ENCODE measurements at places on chromosomes 7 and 10. TPM values are rescaled to one million over a fixed set of nuclear protein-coding genes. Genes with fewer than 3 reads are reported as not detected.

The CHN2 gene
- total RNA-seq: 3.1 TPM

DNA sequence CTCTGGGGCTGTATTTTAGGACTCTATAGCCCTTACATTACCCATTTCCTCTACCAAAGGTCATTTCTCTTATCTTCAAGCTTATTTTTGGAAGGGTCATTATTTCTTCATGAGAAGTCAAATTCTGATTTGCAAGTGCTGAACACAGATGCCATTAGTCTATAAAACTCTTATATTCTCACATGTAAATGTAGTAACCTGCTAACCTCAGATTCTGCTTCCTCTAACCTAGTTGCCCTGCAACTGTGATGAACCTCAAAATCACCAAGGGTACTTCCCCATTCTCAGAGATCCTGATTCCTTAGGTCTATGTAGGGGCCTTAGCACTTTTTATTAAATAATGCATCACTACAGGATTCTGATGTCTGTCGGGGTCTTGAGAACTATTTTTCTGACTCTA is 6.3 kb downstream of the FAS start:
- no peak for ATAC-seq

GRCh38 chr10:121096617-121097431 is 245.7 kb downstream of the WDR11 start:
- ATAC-seq: no peak

DNA sequence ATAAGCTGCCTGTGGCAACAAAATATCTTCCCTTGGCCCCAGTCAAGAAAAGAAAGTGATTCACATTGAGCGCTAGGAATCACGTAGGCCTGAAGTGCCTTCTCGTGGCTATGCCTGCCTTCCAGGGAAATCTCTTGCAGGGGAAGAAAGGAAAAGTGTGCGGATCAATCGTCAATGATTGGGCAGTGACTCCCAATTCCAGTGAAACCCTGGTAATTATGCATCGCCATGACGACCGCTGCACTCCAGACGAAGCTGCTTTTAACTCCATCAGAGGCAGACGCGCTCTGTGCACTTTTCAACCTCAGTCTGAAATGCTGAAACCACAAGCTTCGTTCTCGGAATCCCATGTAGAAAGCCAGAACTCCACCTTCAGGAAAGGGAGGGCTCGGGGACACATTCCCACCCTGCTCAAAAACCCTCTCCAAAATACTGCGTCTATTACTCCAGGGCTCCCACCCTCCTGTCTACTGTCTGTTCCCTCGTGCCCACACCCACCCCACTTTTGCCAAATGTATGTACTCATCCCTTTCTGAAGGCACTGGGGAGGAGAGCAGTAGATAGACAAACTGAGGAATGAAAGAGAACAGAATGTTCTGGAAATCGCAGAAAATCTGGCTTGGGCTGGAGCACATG is 24.2 kb upstream of the PRKAG2 start:
- peak; percentile 70 for ATAC-seq

The CREB5 gene
- total RNA-seq: 7.1 TPM

DNA sequence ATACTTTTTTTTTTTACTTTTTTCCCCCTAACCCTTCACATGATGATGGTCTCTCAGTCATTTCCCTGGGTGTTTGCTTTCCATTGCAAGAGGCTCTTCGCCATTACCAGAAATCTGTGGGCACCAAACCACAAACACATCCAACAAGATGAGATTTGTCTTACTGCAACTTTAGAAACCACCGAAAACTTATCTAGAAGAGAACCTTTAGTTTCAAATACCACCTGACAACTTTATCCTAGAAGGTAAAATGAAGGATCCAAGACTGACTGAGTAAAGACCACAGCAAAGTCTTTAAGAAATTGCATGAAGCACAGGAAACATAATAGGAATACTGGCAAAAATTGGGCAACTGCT is 363.3 kb upstream of the MBL2 start:
- ATAC-seq: no peak

DNA sequence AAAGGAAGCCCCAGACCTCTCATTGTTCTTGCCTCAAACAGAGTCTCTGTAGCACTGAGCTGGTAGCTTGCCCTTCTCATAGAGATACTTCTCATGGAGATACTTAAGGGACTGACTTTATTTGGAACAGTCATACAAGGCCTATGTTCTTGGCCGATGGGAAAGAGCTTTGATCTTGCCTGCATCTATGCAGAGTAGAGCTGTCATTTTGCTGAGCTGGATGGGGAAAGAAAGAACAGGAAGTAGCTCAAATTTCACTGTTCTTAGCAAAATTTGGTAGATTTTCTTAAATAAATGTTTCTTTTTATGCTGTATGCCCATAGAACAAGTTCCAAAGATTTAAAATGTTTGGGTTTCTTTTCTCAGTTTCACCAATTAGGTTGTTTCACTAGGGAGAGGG is 119.3 kb upstream of the SEC61G start:
- ATAC-seq: no peak

- no peak for ATAC-seq
These were observed 17.6 kb downstream of the UNC5B start for GRCh38 chr10:71229726-71230655.

DNA sequence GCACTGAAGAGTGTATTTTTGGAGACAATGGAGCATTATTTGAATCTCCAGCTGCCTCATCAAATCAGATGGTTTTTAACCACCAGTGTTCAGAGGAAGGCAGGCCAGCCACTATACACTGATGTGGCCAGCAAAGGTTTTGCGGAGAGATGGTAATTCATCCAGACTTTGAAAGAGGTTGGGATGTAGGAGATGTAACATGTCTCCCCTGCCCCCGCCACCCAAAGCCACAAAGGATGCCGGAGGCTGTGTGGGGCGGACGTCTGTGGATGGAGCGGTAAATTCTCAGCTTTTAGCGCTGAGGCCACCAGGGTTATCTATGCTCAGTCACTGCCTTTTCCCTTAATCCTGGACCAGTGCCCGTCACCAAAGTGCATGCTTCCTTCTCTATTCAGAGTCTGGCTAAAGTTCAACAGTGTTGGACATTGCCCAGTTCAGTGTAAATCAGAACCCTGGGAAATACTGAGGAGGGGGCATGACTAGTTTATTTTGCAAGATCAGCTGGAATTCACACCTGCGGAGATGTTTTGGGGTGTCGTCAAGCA is 3.7 kb upstream of the TRIP6 start:
- ATAC-seq: no peak

The FAM221A gene
- total RNA-seq: 21.3 TPM

GRCh38 chr10:52636874-52637273 is 135.7 kb downstream of the MBL2 start:
- no peak for ATAC-seq

The ARL3 gene
- 7.8 TPM for total RNA-seq

- no peak for ATAC-seq
These were observed 1.5 kb downstream of the PLEKHA8 start for GRCh38 chr7:30029696-30030095.

DNA sequence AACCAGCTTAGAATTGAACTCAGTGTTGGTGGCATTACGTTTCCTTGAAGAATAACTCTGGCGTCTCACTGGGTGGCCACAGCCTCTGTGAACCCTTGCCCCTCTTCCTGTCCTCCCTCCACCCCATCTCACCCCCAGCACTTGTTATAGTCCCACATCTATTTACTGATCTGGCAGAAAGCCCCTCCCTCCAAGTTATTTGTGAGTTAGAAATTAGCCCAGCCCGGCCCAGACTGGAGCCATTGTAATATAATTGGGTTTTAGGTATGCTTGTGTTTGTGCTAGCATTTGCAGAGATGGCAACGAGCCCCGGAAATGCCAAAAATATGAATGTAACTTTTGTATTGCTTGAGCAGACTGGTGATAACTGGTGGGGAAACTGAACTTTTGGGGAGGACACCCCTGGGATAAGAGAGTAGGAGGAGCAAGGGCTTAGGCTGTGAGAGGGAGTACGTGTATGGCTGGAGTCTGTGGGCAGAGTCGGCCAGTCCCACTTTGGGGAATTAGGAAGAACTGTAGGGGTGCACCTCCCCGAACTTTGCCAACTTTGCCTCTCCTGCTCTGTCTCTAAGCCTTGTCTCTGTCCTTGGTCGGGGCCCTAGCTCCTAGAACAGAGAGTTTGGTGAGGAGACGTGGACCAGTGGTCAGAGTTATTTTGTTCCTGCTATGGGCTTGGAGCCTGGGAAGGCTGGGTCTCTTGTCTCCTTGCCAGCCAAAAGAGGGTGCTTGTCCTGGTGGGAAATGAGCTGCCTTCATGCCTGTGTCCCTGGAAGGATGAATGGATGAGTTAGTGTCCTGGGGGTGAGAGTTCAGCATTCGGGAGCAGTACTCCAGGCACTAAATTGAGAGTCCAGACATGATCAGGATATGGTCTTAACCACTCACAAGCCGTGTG is 19.3 kb upstream of the TRIM8 start:
- no peak for ATAC-seq

GRCh38 chr10:10527861-10528562 is 489.7 kb upstream of the CELF2 start:
- ATAC-seq: no peak

GRCh38 chr7:44469461-44470134 is 20.9 kb downstream of the NUDCD3 start:
- peak; percentile 40 for ATAC-seq

The SLC29A3 gene
- 4.0 TPM for total RNA-seq

The CYP17A1 gene
- total RNA-seq: not detected

DNA sequence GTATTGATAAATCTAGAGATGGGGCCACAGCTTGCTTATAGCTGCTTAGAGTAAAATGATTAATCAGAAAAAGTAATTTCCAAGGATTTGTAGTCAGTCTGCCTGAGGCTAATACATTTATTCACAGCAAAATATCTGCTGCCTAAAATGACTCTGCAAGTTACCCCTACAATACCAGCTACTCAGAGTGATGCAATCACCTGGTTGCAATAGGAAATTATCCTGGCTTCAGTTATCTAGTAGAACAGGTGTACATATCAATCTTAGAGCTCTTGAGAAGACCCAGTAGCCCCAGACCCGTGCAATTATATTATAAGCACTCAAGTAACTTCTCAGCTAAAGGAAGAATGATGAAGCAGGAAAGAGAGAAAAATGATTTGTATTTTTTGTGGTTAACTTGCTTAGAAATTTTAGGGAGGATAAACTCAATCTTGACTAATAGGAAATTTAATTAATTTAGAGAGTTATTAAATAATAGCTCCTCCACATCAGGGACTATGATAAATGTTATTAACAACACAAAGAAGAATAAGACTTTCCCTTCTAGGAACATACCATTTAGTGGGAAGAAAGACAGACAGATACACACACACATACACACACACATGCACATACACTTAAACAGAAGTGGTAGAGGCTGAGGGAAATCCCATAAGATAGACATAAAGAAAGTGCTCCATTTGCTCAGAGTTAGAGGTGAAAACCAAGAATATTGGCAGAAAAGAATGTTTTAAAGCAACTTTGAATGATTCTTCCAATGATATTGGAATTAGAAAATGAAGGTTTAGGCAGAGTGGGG is 140.4 kb upstream of the PRSS1 start:
- ATAC-seq: no peak

- peak; percentile 100 for ATAC-seq
These were observed 345.1 kb downstream of the ARL4A start for GRCh38 chr7:13032576-13032975.

DNA sequence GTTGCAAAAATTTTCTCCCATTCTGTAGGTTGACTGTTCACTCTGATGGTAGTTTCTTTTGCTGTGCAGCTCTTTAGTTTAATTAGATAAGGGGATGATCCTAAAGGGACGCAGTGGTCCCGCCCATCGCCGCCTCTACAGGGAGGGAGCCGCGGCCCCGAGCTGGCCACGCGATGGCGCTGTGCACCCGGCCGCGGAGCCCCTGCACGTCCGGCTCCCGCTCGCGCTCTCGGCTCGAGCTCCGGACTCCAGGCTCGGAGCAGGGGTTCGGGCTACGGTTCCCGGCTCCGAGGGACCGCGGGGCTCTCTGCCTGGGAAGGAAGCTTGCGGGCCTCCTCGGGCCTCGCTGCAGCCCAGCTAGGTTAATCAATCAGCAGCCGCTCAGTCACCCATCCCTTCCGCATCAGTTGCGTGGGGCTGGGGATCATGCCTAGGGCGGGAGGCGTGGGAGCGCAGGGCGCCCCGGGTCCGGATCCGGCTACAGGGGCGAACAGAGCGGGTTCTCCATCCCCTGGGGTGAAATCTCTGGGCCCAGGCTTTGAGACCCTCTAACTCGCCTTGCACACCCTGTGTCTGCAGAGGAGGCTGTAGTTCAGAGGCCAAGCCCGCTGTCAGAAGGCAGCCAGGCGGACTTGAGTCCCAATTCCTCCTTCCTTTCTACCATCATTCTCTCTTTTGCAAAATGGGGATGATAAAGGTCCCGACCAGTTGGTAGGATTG is 97.9 kb downstream of the WDR11 start:
- ATAC-seq: peak; percentile 55

The THSD7A gene
- total RNA-seq: 12.3 TPM

GRCh38 chr10:70175516-70175915 is 5.2 kb upstream of the SAR1A start:
- no peak for ATAC-seq

Data from motor neuron (in vitro differentiated cells).